Activated naive CD8-positive, alpha-beta T cell treated with anti-CD3 and anti-CD28 coated beads for 36 hours (primary cell): ENCODE measurements at places on chromosomes 13 and 19. TPM values are rescaled to one million over a fixed set of nuclear protein-coding genes. Genes with fewer than 3 reads are reported as not detected.
A peak's percentile ranks its signal among the peaks of the same experiment; 100 is the strongest.

CYP2F1 gene
- not detected for total RNA-seq

VSTM2B gene
- not detected for total RNA-seq

PRTN3 gene
- total RNA-seq: not detected

C1QTNF9 gene
- total RNA-seq: not detected

PLK5 gene
- not detected for total RNA-seq

FGF22 gene
- total RNA-seq: not detected

MEIOSIN gene
- total RNA-seq: 0.08 TPM

DNA sequence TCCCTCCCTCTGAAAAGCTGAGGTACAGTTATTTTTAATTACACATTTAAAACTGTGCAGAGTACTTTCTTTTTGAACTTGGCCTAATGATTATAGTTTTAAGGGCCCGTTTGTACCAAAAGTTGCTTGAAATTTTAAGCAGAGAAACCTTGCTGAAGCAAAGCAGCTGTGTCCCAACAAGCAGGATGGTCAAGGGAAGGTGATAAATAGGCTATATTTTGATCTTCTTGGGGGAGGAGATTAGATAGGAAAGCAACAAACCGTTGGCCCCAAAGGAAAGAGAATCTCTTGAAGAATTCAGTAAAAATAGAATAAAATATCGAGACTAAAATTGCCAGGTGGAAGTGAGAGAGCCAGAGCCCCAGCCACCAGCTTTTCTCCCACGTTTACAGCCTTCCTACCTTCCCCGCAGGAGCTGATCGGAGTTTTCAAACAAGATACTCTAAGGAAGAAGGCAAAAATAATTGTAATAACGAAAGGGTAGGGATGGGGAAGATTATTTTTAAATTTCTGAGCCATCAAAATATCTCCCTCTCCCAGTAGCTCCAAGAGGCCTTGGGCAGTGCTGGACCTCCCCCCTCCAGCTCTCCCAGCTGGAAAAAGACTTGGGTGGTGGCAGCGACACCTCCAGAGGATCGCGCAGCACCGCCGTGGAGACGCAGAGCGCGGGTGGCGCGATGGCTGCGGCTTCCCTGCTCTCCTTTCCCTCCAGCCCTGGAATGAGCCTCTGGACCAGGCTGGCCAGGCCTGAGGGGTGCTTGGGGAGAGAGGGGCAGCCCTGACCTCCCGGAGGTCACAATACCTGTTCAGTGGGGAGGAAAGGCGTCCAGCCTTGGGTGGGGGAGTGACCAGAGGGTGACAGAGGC, 5.8 kb downstream of the ZIC2 start:
- no peak overlapping the region for H3K27ac ChIP-seq
- peaks cover 31% of the 10 kb centered on the region for H3K4me1 ChIP-seq
- no peak overlapping the region for H3K4me3 ChIP-seq
- H3K36me3 ChIP-seq: no peaks in the 10 kb centered on the region

GRCh38 chr19:13979244-13979615, 26.9 kb downstream of the RFX1 start:
- H3K36me3 ChIP-seq: peaks cover 4% of the 10 kb centered on the region
- H3K4me3 ChIP-seq: peak overlapping the region; percentile 48
- DNase-seq: no peak
- H3K27ac ChIP-seq: no peak overlapping the region

- DNase-seq: no peak
- H3K36me3 ChIP-seq: peaks cover 6% of the 10 kb centered on the region
- H3K4me3 ChIP-seq: peak overlapping the region; percentile 16
- H3K27me3 ChIP-seq: no peaks in the 10 kb centered on the region
- peak overlapping the region; percentile 60 for H3K27ac ChIP-seq
These were observed 5.2 kb downstream of the AKT2 start for GRCh38 chr19:40279761-40280607.

DNA sequence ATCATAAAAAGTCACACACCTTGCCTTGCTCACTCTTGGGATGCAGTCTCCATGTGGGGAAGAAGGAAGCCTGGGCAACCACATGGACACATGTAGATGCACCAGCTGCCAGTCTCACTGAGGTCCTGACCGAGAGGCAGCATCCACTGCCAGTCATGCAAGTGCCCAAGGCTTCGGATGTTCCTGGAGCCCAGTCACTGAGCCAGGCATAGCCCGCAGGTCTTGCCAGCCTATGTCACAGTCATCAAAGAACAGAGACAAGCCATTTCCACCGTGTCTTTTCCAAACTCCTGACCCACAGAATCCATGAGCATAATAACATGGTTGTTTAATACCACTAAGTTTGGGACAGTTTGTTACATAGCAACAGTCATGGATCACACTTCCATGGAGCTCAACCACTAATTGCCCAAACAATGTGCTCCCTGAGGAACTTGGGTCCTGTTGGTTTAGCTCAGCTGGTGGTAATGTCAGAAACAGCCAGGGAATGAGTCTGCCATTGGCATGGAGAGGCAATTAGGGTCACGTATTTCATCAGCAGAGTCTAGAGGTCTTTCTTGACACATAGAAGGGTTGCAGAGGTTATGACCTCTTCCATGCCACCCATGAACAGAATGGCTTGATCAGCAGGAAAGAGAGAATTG, 21.5 kb downstream of the STARD13 start:
- DNase-seq: no peak
- H3K36me3 ChIP-seq: no peaks in the 10 kb centered on the region
- H3K27me3 ChIP-seq: no peaks in the 10 kb centered on the region
- no peak overlapping the region for H3K27ac ChIP-seq

GRCh38 chr19:6725513-6726231, 5.2 kb upstream of the C3 start:
- no peaks in the 10 kb centered on the region for H3K27me3 ChIP-seq
- H3K4me3 ChIP-seq: no peak overlapping the region
- peaks cover 15% of the 10 kb centered on the region for H3K4me1 ChIP-seq
- no peak overlapping the region for H3K27ac ChIP-seq

DNA sequence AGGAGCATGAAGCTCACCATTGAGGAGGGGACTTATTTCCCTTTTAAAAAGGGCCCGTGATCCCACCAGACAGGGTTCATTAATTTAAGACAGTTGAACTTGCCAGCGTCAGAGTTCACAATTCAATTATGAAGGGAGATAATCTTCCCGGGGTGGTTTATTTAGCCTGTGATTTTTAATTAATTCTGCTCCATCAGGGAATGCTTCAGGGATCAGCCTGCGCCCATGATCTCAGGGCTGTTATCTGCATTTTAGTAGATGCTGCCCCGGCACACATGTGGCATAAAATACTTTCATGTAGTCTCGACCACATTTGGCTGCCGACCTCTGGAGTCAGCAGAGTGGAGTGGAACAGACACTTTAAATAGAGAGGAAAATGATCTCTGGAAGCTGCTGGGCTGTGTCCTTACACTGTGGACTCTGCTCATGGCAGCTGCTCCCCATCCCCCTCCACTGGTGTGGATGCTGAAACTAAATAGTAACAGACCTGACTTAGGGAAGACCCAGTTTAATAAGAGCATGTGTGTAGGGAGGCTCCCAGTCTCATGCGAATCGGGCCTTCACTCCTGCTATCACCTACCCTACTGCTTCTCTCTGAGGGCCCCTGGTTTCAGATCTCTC, 256.9 kb downstream of the TEX29 start:
- H3K27ac ChIP-seq: no peak overlapping the region
- H3K36me3 ChIP-seq: peaks cover 2% of the 10 kb centered on the region
- no peaks in the 10 kb centered on the region for H3K27me3 ChIP-seq
- H3K4me1 ChIP-seq: no peaks in the 10 kb centered on the region

- H3K4me1 ChIP-seq: peaks cover 16% of the 10 kb centered on the region
- no peak overlapping the region for H3K4me3 ChIP-seq
- peak overlapping the region; percentile 20 for H3K27ac ChIP-seq
- peaks cover 7% of the 10 kb centered on the region for H3K27me3 ChIP-seq
These were observed 3.7 kb downstream of the KASH5 start for GRCh38 chr19:49391581-49392399.

DNA sequence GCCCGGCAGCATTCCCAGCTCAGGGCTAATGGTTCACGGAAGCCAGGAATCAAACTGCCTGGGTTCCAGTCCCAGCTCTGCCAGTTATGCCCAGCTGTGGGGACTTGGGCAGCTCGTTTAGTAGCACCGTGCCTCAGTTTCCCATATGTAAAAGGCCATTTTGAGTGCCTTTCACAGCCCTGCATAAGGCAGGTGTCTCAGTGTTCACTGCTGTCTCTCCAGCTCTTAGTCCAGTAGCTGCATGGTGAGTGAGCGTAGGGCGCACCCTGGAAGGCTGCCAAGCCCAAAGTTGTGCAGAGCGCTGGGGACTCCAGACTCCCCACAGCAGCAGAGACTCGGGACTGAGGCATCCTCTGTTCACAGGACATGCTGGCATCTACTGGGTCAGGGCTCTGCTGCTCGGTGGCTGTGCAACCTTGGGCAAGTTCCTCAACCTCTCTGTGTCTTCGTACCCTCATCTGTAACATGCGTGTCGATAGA, 5.5 kb downstream of the RPL28 start:
- H3K4me1 ChIP-seq: peaks cover 31% of the 10 kb centered on the region
- DNase-seq: no peak
- no peak overlapping the region for H3K27ac ChIP-seq
- peaks cover 1% of the 10 kb centered on the region for H3K27me3 ChIP-seq
- peaks cover 42% of the 10 kb centered on the region for H3K36me3 ChIP-seq

GRCh38 chr19:58038688-58039204, 4.9 kb downstream of the ZSCAN1 start:
- peaks cover 22% of the 10 kb centered on the region for H3K36me3 ChIP-seq
- no peaks in the 10 kb centered on the region for H3K4me1 ChIP-seq

- DNase-seq: peak; percentile 49
- H3K4me3 ChIP-seq: peak overlapping the region; percentile 92
- peak overlapping the region; percentile 98 for H3K27ac ChIP-seq
- H3K4me1 ChIP-seq: peaks cover 37% of the 10 kb centered on the region
- H3K27me3 ChIP-seq: no peaks in the 10 kb centered on the region
- peaks cover 53% of the 10 kb centered on the region for H3K36me3 ChIP-seq
These were observed 798 bp downstream of the SLC1A5 start for GRCh38 chr19:46787331-46788261.

DNA sequence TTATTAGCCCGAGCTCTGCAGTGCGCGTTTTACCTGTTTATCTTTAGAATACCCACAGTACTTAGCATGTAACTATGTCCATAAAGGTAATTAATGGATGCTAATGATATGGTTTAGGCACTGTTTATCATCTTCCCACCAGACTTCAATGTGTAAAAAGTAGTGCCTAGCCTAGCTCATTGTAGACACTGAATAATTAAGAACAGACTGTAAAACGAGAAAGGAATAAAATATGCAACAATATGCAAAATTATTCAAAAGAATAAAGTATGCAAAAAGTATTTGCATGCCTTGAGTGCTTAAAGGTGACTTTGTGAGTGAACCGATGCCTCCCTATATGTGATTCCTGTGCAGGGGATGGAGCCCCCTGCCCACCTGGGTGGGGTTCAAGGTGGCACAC, 35.7 kb upstream of the RNF113B start:
- no peak for DNase-seq
- no peaks in the 10 kb centered on the region for H3K4me1 ChIP-seq
- no peak overlapping the region for H3K4me3 ChIP-seq
- H3K36me3 ChIP-seq: no peaks in the 10 kb centered on the region
- H3K27ac ChIP-seq: no peak overlapping the region

- H3K4me1 ChIP-seq: peaks cover 5% of the 10 kb centered on the region
- no peaks in the 10 kb centered on the region for H3K36me3 ChIP-seq
- H3K4me3 ChIP-seq: peak overlapping the region; percentile 58
- H3K27ac ChIP-seq: no peak overlapping the region
- peak; percentile 40 for DNase-seq
These were observed 5.9 kb downstream of the ANO8 start for GRCh38 chr19:17328517-17329365.

GRCh38 chr13:64410276-64411053, 2819.7 kb downstream of the PCDH9 start:
- no peaks in the 10 kb centered on the region for H3K36me3 ChIP-seq
- H3K27me3 ChIP-seq: no peaks in the 10 kb centered on the region
- H3K4me1 ChIP-seq: no peaks in the 10 kb centered on the region
- H3K4me3 ChIP-seq: no peak overlapping the region
- H3K27ac ChIP-seq: no peak overlapping the region

DNA sequence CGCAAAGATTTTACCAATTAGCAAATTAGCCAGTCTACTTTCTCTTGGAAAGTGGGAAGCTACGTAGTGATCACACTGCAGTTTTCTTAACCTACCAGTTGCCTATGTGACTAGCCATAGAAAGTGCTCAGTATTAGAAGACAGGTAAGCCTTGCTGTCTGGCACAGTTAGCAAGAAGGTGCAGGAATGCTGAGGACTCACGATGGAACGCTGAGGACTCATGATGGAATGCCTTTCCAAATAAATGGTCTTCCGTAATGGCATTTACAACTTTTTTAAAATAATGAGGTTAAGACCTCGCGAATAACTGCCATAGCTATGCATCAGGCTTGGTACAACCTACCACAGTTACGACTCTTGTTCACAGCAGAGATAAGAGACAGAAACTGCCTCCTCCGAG, 1645.6 kb upstream of the MIR17HG start:
- no peaks in the 10 kb centered on the region for H3K4me1 ChIP-seq
- no peak overlapping the region for H3K4me3 ChIP-seq
- H3K36me3 ChIP-seq: no peaks in the 10 kb centered on the region
- H3K27me3 ChIP-seq: no peaks in the 10 kb centered on the region
- DNase-seq: no peak

GRCh38 chr13:102913914-102914313, 68.1 kb downstream of the ERCC5 start:
- DNase-seq: no peak
- no peak overlapping the region for H3K4me3 ChIP-seq
- peaks cover 37% of the 10 kb centered on the region for H3K27me3 ChIP-seq
- H3K4me1 ChIP-seq: no peaks in the 10 kb centered on the region

GRCh38 chr19:29320618-29321017, 107.7 kb upstream of the UQCRFS1 start:
- H3K27me3 ChIP-seq: no peaks in the 10 kb centered on the region
- H3K36me3 ChIP-seq: no peaks in the 10 kb centered on the region
- DNase-seq: no peak
- H3K27ac ChIP-seq: no peak overlapping the region
